ENCODE measurements at places on chromosomes 11 and 22.

DNA sequence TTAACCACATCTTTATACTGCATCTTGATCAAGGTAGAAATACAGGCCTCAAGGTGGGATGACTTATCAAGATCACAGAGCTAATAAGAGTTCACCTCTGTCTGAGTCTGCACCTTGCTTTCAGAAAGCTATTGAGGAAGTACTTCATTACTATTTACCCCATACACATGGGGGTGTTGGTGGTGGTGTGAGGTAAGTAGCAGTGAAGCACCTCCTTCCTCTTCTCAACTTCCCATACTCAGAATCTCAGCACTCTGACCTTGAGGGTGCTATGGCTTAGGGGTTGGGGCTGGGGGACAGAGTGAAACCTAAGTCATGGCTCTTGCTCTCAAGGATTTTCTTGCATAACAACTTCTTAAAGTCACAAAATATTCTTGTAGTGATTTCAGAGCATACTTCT is 56.9 kb downstream of the ME3 start:
- DNase-seq, result no peak

GRCh38 chr22:30947816-30948454 is 20.6 kb downstream of the MORC2 start:
- DNase-seq, result no peak

GRCh38 chr11:24773322-24773721 is 276.5 kb downstream of the LUZP2 start:
- DNase-seq, result peak; percentile 2

DNA sequence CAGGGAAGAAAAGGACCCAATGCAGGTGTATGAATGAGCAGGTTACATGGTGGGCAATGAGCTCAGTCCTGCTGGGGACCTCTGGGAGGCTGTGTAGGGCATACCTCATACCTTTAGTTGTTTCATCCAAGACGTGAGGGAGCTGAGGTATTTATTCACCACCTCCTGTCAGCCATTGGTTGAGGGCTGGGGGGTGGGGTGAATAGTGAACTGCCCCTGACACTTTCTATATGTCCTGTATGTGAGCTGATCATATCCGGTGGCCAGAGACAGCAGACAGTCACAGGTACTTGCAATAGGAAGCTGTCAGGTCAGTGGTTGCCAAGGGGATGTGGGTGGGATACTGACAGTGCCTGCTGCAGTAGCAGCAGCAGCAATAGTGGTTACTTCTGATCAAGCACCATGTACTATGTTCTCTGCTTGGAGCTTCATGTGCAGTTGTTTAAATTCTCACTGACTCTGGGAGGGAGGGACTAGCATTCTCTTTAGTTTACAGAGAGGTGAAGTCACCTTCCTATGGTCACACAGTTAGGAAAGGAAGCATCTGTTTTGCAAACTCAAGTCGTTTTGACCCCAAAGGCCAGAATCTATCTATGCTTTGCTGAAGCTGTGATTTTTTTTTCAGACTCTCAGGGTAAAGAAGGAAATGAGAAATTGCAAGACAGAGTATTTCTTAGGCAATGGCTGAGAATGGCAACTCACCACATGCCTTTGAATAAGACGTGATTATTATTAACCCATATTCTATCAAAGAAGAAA is 54.0 kb downstream of the MIAT start:
- no peak for DNase-seq

DNA sequence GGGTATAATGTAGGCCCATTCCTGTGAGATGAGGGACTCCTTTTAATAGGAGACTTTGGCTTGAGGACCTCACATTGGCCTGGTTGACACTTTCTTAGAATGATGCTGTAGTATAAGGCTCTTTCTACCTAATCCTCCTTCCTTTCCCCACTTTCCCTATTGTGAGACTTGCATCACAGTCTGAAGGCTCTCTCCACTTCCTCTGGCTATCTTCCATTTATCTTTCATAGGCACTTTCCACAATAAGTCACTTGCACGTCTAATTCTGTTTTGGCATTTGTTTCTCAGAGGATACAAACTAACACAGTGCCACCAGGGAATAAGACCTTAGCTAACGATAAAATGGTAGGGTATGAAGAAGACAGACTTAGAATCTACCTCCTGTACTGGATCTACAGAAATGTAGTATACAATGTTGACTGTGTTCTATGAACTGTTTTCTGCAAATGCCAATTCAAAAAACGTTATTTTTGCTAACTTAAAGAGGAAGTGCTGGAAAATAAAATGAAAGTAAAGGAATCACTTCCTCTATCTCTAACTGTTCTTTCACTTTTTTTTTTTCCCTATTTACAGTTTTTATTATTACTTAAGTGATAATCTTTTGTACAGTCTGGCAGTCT is 17.9 kb upstream of the PDE3B start:
- no peak for DNase-seq

DNA sequence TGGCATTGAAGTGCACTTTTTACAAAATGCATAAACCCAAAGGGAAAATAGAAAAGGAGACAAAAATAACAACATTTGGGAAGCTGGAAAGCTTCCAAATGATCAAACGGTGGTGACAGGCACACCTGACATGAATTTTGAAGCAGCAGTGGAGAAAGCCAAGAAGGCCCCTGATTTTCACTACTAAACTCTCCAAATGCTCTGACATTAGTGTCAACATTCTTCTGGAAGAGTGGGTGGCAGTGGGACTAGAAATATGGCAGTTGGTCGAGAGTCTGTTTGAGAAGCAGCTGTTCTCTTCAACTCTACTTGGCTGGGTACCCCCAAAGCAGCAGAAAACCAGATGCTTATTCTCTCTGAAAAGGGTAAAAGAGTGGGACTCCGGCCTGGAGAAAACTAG is 12.3 kb upstream of the APOA5 start:
- no peak for DNase-seq

GRCh38 chr11:84594602-84595001 is 1032.5 kb downstream of the DLG2 start:
- DNase-seq, result no peak

DNA sequence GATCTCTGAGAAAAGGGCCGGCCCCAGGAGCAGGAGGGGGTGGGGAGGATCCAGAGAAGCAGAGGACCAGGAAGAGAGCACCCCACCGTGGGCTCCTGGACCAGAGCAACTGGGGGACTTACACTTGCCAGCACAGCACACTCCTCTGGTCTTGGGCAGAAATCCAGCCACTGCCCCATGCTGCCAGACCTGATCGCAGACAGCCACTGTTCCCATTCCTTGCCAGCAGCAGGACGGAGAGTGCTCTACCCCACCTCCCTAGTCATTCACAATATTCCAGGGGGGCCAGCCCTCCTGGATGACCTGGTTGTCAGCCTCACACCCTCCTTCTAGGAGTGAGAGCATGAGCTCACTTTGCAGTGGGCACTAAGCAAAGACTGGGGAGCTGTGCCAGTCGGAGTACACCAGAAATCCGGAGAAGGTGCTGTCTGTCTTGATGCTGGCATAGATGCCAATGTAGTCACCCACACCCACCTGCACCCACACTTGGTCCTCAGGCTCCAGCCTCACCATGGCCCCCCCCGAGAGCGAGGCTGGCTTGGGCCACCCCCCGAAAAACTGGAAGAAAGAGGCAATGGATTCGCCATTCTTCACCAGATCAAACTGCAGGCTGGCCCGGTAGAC is 1.6 kb downstream of the C1QTNF5 start:
- DNase-seq, result no peak

GRCh38 chr22:49298834-49299750 is 528.6 kb downstream of the BRD1 start:
- no peak for DNase-seq

DNA sequence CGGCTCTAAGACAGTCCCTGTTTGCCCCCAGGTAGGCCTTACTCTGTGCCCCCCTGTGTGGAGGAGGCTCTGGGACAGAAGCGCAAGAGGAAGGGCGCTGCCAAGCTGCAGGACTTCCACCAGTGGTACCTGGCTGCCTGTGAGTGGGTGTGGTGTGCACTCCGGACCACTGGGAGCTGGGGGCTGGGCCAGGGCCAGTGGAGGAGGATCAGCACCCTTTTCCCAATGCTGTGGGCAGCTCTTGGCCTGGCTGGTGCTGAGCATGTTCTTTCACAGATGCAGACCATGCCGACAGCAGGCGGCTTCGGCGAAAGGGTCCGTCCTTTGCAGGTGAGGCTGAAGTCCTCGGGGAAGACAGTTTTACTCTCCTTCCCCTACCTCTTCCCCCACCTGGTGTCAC is 3.7 kb downstream of the SCO2 start:
- DNase-seq, result no peak

DNA sequence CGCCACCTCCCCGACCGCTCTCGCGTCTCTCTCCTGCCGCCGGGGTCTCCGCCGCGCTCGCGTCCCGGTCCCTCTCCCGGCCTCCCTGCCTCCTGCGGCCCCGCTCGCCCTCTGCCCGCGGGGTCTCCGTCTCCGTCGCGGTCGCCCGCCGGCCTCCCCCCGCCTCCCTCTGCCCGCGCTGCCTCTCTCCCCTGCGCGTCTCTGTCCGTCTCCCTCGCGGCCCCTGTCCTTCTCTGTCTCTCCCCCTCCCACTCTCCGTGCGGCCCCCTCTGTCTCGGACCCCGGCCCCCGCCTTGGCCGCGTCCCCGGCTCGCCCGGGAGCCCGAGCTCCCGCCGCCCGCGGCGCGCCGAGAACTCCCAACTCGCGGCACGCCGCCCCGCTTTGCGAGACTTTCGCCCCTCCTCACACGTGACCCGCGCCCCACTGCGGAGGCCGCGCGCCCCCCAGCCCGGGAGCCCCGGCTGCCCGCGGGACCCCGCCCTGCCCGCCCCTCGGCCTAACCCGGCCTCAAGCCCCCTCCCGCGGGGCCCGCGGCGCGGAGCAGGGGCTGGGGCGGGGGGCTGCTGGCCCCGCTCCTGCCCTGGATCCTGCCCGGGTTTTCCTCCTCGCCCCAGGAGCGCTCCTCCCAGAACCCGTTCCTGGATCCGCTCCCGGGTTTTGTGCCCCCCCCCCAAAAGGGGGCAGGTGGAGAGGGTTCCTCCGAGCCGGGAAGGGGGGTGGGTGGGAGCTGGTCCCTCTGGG is 702 bp upstream of the KCNJ4 start:
- no peak for DNase-seq

GRCh38 chr11:773425-773824 is 3.9 kb downstream of the GATD1 start:
- DNase-seq, result no peak

DNA sequence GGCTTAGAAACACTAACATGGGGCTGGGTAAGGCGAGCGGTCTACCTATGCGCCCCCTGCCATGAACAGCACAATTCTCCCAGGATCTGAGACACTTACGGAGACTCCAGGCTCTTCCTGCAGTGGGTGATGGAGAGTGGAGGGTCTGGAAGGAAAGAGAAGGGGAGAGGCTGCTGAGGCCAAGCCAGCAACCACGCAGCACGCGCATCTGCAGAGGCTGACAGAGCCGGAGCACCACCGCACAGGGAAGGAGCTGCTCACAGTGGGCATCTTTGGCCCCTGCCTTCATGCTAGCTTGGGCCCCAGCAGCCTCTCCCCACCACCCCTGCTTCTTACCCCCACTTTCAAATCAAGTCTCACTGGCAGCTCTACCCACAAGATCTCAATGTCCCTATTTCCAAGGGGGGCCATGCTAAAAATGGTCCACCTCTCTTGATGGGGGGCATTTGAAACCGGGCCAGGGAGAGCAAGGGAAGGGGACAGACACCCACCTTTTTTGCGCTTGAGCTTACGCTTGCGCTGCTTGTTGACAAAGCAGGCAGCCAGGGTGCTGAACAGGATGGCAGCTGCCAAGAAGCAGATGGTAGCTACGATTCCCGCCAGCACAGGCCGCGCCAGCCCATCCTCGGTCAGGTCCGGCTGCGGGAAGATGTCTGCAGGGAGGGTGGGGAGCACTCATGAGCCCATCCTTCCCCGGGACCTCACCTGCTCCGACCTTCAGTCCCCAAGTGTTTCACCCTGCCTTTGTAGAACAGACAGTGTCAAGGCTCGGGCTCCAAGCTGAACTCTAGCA is 34.5 kb downstream of the IGSF9B start:
- no peak for DNase-seq

- DNase-seq, result no peak
These were observed 84.4 kb upstream of the TENM4 start for GRCh38 chr11:79525257-79525656.

GRCh38 chr11:20158597-20159257 is 1.5 kb downstream of the DBX1 start:
- no peak for DNase-seq

DNA sequence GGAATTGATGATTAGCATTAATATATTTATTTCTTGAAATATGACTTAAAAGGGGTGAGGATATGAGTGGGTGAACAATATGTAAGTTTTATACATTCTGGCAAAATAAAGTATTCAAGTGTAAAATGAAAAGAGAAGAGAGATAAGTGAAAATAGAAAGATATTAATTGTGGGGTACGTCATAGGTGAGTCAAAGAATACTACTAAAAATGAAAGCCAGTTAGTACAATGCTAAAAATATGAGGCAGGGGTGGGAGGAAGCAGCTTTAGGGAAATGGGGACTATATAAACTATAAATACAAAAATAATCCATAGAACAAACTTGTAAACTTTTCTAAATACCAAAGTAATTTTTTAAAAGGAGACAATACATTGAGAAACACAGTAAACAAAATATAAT is 661.4 kb downstream of the CNTN5 start:
- no peak for DNase-seq

GRCh38 chr22:44181912-44182587 is 1.3 kb downstream of the PARVG start:
- DNase-seq, result no peak

DNA sequence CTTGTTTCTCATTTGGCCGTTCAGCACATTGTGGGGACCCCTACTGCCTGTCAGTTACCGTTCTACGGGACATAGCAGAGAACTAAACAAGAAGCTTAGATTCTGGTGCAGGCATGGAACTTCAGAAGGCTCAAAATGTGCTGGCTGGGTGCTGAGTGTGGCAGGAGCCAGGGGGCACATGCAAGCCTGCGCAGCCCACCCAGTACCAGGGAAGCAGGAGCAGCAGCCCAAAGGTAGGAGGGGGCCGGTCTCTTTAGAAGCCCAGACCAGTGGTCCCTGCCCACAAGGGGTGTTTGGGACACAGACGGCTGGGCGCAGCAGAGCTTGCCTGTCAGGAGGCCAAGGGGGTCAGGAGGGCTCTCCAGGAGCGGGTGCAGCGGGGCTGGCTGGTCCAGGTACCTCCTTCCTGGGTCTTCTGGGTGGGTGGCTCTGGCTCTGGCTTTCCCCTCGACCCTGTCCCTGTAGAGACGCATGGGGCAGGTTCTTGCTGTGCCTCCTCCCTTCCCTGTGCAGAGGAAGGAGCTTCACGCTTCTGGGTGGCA is 2.2 kb downstream of the PTDSS2 start:
- no peak for DNase-seq

- DNase-seq, result no peak
These were observed 67.6 kb upstream of the TENM4 start for GRCh38 chr11:79508461-79508860.
